A549 treated with RU486 at 1 μM for 4 hours (cell line): ENCODE measurements at places on chromosomes 1 and 21. TPM values are rescaled to one million over a fixed set of nuclear protein-coding genes. Genes with fewer than 3 reads are reported as not detected.

Gene NBPF20
- total RNA-seq = 3.0 to 4.0 TPM (median 3.2 TPM) in 5 replicates

Gene PRELP
- total RNA-seq = not detected in 5 replicates

Gene NHLH2
- total RNA-seq = not detected in 5 replicates

Gene CD5L
- total RNA-seq = not detected in 5 replicates

Gene LINGO4
- not detected in 5 replicates for total RNA-seq

Gene PLA2G2F
- total RNA-seq = not detected in 5 replicates

Gene RHEX
- total RNA-seq = not detected in 5 replicates

Gene REN
- not detected in 5 replicates for total RNA-seq

Gene ANGPTL3
- 0.06 TPM in 1 of 5 replicates, not detected in the others for total RNA-seq

Gene KIF14
- 4.1 to 12.1 TPM (median 11.8 TPM) in 5 replicates for total RNA-seq

Gene COL6A1
- 16.5 to 23.6 TPM (median 18.8 TPM) in 5 replicates for total RNA-seq

Gene MROH9
- not detected in 5 replicates for total RNA-seq

Gene CELA3B
- not detected in 5 replicates for total RNA-seq

Gene GBP6
- total RNA-seq = not detected in 5 replicates

Gene PDZK1IP1
- 5.3 to 10.5 TPM (median 7.8 TPM) in 5 replicates for total RNA-seq

Gene FNBP1L
- 7.5 to 20.5 TPM (median 18.3 TPM) in 5 replicates for total RNA-seq

Gene DMBX1
- 0.71 to 1.2 TPM (median 1.0 TPM) in 5 replicates for total RNA-seq

Gene KAZN
- total RNA-seq = 3.0 to 4.4 TPM (median 3.9 TPM) in 5 replicates

Gene CALML6
- 0.22 to 0.27 TPM (median 0.25 TPM) in 4 of 5 replicates, not detected in the other for total RNA-seq

Gene ATP1A2
- total RNA-seq = 0.03 to 0.04 TPM (median 0.03 TPM) in 3 of 5 replicates, not detected in the others

Gene ASPM
- total RNA-seq = 6.7 to 26.1 TPM (median 22.7 TPM) in 5 replicates

Gene RGL1
- total RNA-seq = 0.83 to 1.2 TPM (median 0.87 TPM) in 5 replicates
